ENCODE measurements at places on chromosomes 5 and 9.

GRCh38 chr5:173679909-173680630, 63.6 kb upstream of the BOD1 start:
- DNase-seq, result no peak

DNA sequence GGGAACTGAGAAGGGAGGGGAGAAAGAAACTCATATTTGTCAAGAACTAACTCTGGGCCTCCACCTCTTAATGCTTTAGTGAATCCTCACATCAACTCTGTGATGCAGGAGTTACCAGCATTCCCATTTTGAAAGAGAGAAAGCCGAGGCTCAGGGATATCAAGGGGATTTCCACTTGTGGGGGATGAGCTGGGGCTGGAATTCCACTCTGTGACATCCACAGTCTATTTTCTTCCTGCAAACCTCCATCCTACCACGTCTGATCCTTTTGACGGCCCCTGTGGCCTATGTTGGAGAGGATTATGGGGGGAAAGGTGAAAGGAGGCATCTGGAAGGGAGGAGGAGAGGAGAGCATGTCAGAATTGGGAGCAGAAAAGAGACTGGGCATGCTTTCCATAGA, 9.0 kb downstream of the LCP2 start:
- DNase-seq, result no peak

DNA sequence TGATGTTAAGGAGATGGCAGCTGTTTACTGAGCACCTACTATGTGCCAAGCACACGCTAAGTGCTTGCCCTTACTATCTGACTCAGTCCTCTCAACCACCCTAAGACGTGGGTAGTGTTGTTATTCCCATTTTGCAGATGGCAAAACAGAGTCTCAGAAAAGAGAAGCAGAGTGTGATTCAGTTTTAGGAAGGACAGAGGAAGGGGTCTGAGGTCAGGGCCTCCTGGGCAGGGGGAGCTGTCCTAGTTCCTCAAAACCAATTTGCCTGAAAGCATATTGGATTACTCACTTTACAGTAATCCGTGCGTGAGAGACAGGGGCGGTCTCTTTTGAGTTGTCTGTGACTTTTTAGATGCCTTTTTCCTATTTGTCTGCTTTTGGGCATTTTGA, 23.2 kb downstream of the DNM1 start:
- no peak for DNase-seq

DNA sequence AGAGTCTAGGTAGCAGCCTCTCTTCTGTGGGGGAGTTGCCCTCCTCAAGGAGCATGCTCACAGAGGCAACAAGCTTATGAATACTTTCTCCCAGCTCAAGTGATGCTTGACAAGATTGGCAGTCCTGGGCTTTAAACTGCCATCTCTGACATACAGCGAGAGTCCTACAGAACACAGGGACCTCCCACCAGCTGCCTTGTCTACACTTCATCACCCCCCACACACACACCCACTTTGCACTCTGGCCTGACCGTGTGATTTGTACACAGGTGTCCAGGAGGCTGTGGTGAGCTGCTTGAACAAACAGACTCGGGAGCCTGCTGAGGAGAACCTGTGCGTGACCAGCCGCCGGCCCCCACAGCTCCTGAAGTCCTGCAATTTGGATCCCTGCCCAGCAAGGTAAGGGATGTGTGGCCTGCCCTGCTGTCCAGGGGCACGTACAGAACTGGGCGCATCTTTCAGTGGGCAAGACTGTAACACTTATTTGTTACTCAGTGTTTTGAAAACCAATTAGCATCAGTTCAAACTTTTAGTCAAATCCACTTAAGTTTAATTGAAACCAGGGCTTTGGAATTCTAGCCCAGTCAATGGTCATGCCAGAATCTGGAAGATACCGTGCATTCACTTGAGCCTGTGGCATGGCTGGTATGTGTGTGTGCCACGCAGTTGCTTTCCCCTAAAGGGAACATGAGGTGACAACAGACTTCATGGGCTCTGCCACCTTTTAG, 247.5 kb downstream of the ADAMTSL1 start:
- peak; percentile 66 for DNase-seq

DNA sequence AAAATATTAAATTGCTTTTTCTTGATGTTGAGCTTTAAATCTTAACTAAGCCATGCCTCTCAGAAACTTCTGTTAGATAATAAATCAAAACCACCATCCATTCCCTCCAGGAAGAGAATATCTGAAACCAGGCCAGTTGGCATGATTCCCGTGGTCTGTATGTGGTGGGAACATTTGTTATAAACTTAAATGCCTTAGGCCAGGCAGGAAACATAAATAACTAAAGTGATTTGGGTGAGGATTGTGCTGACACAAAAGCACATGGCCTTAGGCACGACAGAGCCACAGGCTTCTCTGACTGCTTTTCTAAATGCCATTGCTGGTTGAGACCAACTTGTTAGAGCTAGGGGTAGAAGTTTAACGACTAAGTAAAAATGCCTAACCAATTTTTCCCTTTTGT, 255.9 kb downstream of the GABRG2 start:
- DNase-seq, result no peak

GRCh38 chr9:93194641-93195040, 10.7 kb downstream of the WNK2 start:
- no peak for DNase-seq

DNA sequence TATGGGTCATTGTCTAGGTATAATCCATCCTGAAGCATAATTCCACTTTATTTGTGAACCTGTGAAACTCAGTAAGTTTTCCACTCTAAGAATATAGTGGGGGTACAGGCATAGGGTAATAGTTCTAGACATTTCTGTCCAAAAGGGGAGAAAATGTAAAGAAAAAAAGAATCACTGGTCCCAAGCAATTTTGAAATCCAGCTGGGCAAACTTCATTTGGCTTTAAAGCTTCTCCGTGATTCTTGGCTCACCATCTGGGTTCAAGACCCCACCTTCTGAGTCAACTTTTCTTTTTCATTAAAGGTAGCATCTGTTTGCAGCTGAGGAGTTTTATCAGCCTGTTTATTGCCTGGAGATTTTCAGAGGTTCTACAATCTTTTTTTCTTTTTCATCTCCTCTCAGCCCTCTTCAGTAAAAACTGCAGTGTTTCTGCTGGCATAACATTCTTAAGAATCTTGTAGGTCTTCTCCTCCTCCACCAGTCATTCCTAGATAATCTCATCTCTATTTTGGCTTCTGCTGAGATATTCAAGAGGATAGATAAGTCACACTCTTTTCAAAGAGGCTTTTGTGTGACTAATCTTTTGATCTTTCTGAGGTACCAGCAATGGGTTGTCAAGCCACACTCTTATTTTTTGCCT, 126.1 kb upstream of the PITX1 start:
- DNase-seq, result no peak

DNA sequence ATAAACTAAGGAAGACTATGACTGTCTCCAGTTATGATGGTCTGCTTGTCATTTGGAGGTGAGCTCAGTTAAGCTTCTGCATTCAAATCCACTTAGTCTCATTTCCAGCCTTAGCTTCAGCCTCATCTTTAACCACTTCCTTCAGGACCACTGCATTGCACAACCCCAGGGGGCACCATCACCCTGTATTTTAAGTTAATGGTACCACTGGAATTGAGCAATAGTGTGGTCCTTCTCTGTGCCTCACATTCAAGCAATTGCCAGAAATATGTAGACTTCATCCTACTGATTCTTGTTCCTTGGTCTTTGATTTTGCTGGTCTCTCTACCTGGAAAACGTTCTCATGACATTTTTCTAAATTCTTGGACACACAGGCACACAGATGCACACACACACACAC, 131.5 kb upstream of the PTPN3 start:
- DNase-seq, result no peak

DNA sequence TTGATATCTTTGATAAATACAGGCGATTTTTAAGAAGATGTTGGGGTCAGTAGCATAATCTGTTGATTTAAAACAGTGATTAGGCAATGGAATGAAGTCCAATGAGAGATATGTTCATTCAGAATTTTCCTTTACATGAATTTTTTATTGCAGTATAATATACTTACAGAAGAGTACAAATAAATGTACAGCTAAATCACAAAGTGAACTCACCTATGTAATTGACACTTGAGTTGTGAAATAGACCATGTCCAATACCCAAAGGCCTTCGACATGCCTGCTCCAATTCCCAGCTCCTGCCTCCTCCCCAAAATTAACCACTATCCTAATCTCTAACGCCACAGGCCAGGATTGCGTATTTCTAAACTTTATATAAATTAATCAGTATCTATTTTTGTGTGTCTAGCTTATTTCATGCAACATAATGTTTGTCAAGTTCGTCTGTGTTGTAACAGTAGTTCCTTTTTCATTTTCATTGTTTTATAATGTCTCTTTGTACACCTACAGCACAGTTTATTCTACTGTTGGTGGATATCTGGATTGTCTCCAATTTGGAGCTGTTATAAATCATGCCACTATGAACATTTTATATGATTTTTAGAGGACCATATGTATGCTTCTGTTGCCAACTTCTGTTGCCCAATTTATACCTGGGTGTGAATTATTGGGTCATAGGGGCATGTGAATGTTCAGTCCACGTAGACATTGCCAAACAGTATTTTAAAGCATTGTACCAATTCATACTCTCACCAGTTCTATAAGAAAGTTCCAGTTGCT, 208.3 kb downstream of the TLE1 start:
- no peak for DNase-seq

GRCh38 chr5:102718819-102719218, 36.3 kb upstream of the PAM start:
- DNase-seq, result no peak

DNA sequence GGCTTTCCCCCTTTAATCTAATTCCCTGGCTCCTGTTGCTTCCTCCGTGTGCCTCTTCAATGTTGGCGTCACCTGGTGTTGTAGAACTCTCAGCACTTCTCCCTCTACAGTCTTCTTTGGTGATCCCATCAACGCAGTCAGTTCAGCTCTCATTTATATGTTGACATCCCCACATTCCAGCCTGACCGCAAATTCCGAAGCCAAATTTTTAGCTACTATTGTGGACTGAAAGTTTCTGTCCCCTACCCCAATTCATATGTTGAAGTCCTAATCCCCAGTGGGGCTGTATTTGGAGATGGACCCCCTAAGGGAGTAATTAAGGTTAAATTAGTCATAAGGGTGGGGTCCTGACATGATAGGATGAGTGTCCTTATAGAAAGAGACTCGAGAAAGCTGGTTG, 210.6 kb upstream of the ADAMTSL1 start:
- DNase-seq, result no peak

- peak; percentile 23 for DNase-seq
Measured at GRCh38 chr9:111148052-111149017, 110.1 kb upstream of the LPAR1 start.

- DNase-seq, result no peak
Measured at GRCh38 chr9:134717924-134718645, 76.5 kb downstream of the COL5A1 start.

DNA sequence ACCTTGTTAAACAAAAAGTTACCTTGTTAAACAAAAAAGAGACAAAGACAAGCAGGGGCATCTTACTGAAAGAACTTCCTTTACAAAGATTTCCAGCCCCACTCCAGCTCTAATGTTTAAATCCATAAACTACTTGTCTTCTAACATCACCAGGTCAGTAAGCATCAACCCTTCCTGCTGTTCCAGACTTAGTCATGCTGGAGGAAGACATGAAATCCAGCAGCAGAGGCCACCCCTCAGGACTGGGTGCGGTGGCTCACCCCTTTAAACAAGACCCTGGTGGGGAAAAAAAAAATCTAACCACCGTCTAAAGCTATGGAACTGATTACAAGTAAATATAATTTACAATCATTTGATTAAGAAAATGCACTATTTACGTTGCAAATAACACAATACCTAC, 9.1 kb downstream of the PDCL start:
- no peak for DNase-seq

DNA sequence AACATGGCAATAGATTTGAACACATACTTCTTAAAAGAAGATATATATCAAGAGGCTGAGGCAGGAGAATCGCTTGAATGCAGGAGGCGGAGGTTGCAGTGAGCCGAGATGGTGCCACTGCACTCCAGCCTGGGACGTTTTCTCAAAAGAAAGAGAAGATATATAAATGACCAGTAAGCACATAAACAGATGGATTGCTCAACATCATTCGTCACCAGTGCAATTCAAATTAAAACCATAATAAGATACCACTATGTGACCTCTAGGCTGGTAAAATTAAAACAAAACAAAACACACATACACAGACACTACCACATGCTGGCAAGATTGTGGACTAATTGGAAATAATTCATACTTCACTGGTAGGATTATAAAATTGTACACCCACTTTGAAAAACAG, 5.3 kb upstream of the TXN start:
- peak; percentile 35 for DNase-seq

GRCh38 chr9:126471084-126471624, 142.6 kb upstream of the LMX1B start:
- peak; percentile 24 for DNase-seq

DNA sequence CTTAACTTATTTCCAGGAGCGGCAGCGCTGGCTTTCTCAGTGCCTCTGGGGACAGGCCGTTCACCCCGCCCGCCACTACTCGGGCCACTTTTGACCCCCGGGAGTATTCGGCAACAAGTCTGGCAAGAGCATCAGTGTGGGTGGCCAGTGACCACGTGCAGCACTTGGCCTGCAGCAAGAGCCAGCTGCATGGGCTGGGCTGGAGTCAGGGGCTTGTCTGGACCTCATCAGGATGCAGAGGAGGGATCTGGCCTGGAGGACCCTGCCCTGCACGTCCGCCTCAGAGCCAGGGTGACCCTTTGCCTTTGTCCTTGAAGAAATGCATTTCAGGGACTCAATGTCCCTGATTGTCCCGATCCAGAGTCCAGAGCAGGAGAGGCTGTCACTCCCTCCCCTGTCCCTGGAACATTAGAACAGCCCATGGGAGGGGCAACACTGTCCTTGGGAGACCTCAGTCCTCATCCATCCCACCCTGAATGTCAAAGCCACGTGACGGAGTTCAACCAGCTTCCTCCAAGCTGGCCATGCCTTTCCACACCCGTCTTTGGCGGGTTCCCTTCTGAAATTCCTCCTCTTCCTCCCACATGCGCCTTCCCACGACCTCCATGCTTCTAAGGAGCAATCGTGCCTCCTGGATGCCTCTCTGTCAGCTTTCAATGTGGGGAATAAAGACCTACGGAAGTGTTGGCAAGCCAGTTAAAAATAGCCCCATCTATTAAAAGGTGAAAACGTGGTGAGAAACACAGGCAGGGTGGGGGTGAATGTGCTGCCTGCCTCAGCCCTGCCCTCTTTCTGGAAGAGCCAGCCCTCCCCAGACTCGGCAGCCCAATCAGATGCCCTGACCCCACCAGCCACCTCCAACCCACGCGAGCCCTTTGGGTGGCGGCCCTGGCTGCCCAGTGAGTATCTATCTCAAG, 99.0 kb downstream of the OLFM1 start:
- DNase-seq, result no peak

GRCh38 chr5:83044926-83045325, 32.3 kb downstream of the TMEM167A start:
- no peak for DNase-seq

- DNase-seq, result no peak
Measured at GRCh38 chr5:59249726-59250125, 643.8 kb downstream of the PDE4D start.

DNA sequence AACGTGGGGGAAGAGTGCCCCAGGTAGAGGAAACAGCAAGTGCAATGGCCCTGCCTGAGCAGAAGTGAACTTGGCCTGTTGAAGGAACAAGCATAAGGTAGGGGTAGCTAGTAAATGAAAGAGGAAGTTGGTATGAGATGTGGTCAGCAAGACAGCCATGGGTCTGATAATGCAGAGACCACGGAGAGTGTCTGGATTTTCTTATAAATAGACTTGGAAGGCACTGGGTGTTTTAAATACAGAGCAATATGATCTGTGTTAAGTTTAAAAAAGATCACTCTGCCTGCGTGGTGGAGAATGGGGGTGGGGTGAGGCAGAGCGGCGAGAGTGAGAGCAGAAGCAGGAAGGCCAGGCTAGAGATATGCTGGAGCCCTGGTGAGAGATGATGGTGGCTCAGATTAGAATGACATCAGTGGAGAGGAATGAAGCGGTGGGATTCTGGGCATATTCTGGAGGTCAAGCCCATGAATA, 4.2 kb downstream of the ADAM19 start:
- DNase-seq, result no peak

Measured in AG09319 (cell line).